T-cell (primary cell): ENCODE measurements at places on chromosomes 12 and 14. TPM values are rescaled to one million over a fixed set of nuclear protein-coding genes. Genes with fewer than 3 reads are reported as not detected.

The VASH1 gene
- 14.9 TPM for total RNA-seq

The LTBR gene
- 0.88 TPM for total RNA-seq

The TEX52 gene
- total RNA-seq = not detected

The RDH16 gene
- 0.98 TPM for total RNA-seq

The CCDC88C gene
- 367 TPM for total RNA-seq

The LRRC9 gene
- total RNA-seq = not detected

The GCN1 gene
- 160 TPM for total RNA-seq

DNA sequence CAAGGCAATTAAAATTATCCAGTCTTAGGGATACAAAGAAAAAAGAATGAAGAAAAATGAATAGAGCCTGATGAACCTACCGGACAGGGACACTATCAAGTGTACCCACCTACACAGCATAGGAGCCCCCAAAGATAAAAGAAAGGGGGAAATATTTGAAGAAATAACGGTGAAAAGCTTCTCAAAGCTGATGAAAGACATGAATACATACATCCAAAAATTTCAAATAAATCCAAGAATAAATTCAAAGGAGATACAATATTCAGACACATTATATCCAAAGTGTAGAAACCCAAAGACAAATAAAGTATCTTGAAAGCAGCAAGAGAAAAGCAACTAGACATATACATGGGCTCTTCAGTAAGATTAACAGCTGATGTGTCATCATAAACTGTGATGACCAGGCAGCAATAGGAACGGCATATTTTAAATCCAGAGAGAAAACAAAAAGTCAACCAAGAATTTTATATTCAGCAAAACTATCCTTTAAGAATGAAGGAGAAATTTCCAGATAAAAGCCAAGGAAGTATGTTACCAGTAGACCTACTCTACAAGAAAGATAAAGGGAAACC lies 56.0 kb downstream of the CDK17 start:
- H3K36me3 ChIP-seq = no peaks in the 10 kb centered on the region
- no peak overlapping the region for H3K4me3 ChIP-seq
- no peak for DNase-seq

GRCh38 chr14:91851563-91851962 lies 15.8 kb downstream of the TC2N start:
- no peak for DNase-seq
- H3K27ac ChIP-seq = no peak overlapping the region
- H3K27me3 ChIP-seq = no peaks in the 10 kb centered on the region
- H3K36me3 ChIP-seq = peaks cover 75% of the 10 kb centered on the region

- no peaks in the 10 kb centered on the region for H3K36me3 ChIP-seq
- no peaks in the 10 kb centered on the region for H3K27me3 ChIP-seq
- no peak overlapping the region for H3K4me3 ChIP-seq
- no peak for DNase-seq
- peaks cover 19% of the 10 kb centered on the region for H3K4me1 ChIP-seq
Observed at GRCh38 chr12:4156317-4156716, 117.2 kb upstream of the CCND2 start.

DNA sequence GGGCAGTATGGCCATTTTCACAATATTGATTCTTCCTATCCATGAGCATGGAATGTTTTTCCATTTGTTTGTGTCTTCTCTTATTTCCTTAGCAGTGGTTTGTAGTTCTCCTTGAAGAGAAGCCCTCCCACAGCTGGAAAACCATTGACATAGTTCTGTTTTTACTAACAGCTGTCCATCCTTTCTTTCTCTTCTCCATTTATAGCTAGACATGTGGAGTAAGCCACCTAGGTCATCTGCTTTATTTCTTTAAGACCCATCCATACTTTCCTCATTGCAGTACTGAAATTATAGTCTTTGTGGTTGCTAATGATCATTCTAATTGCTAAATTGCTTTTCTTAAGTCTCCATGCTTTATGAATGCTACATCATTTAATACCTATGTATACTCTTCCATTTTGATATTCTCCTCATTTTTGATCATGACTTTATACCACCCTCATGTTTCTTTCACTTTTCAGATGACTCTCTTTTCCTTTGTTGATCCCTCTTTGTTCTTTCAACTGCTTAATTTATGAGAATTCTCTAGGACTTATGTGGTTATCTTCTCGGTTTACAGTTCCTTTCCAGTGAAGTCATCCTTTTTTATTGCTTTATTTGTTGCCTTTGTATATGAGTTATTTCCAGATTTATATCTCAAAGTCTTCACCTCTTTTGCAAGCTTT lies 114.2 kb downstream of the PCNX1 start:
- H3K27ac ChIP-seq = no peak overlapping the region
- no peak for DNase-seq
- H3K27me3 ChIP-seq = no peaks in the 10 kb centered on the region
- peaks cover 29% of the 10 kb centered on the region for H3K36me3 ChIP-seq

DNA sequence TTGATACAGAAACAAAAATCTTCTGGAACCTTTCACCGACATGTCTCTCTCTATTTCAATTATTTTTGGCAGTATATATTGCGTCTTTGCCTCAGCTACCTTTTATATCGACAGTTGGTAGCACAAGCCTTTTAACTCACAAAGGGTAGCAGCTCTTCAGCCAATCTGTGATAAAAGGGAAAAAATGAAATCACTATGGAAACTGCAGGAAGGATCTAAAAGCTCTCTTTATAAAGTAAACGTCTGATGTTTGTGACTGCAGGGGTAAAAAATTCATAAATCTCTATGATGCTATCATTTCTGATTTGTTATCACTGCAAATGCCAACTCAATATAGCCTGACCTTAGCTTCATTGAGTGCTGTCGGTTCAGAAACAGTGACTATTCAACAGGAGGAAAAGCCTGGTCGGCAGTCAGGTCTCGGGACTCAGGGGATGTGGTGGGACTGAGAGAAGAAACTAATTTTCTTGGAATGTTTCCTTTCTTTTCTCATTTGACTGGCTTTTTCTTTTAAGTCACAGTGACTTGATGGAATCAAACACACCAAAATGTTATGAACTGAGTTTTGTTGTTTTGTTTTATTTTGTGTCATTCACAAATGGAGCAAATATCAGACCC lies 5.9 kb upstream of the RMST start:
- no peaks in the 10 kb centered on the region for H3K36me3 ChIP-seq
- H3K27ac ChIP-seq = no peak overlapping the region
- H3K4me1 ChIP-seq = no peaks in the 10 kb centered on the region
- H3K4me3 ChIP-seq = no peak overlapping the region
- no peak for DNase-seq

DNA sequence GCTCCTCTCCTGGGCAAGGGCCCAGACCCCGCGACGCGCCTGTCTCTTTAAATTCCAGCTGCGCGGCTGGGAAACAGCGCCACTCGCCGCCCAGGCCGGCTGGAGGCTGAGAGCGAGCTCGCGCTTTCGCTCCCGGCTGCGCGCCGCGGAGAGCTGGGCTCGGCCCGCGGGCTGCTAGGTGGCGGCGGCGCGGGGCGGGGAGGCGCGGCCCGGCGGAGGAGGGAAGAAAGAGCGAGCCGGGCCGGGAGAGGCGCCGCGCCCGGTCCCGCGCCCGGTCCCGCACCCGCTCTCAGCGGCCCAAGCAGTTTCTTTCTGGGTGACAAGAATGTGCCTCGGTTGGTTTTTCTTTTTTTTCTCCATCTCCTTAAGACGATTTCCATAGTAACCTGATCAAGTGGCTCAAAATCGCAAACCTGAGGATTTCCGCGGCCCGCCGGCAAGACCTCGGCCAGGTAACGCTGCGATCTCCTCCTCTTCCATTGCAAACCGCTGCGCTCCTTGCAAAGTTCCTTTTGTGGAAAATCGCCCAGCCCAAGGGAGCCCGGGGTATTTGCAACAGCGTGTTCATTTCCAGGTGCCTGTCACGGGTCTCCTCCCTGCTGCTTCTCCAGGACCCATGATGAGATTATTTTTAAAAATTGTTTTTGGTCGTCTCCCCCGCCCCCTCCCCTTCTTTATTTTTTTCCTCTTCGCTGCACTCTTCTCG lies 259.5 kb upstream of the E2F7 start:
- no peak overlapping the region for H3K27ac ChIP-seq
- DNase-seq = no peak

DNA sequence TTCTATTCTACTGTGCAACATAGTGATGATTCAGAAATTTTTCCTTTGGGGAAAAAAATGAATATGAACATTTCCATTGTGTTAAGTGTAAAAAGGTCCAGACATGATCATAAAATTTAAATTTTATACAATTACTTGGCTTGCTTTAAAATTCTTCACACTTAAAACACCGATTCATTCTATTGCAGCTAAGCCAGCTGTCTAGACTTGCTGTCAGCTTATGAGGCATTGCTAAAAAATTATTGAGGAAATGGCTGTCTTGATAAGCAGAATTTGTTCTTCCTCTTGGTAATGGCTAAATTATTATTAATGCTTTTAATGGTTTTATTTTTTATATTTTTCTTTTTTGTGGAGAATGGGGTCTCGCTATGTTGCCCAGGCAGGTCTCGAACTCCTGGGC lies 1.8 kb downstream of the LYSET start:
- H3K36me3 ChIP-seq = no peaks in the 10 kb centered on the region
- no peak overlapping the region for H3K4me3 ChIP-seq
- no peaks in the 10 kb centered on the region for H3K27me3 ChIP-seq
- H3K4me1 ChIP-seq = peaks cover 24% of the 10 kb centered on the region
- DNase-seq = no peak

DNA sequence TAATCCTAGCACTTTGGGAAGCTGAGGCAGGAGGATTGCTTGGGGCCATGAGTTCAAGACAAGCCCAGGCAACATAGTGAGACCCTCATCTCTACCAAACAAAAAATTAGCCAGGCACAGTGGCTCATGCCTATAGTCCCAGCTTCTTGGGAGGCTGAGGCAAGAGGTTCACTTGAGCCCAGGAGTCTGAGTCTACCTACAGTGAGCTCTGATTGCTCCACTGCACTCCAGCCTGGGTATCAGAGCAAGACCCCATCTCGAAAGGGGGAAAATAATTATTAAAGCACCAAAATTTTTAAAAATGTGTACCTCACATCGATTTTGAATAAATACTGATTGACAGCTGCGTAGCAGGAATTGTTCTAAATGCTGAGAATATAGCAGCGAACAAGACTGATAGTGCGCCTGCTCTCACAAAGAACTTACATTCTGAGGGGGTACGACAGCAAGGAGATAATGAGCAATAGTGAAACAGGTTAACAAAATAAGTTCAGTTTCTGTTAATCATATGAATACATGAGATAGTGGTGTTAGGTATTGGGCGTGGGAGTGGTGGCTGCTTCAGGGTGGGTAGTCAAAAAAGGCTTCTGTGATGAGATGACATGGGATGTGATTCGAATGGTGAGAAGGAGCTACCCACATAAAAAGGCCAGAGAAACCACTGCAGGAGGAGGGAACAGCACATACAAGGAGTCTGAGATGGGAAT lies 19.6 kb downstream of the HCFC2 start:
- no peak overlapping the region for H3K4me3 ChIP-seq
- peaks cover 9% of the 10 kb centered on the region for H3K36me3 ChIP-seq
- no peak overlapping the region for H3K27ac ChIP-seq

- no peaks in the 10 kb centered on the region for H3K27me3 ChIP-seq
- no peaks in the 10 kb centered on the region for H3K36me3 ChIP-seq
- no peak for DNase-seq
- no peaks in the 10 kb centered on the region for H3K4me1 ChIP-seq
- no peak overlapping the region for H3K4me3 ChIP-seq
- no peak overlapping the region for H3K27ac ChIP-seq
Observed at GRCh38 chr12:2653461-2653965, 141.3 kb upstream of the FKBP4 start.

GRCh38 chr14:95436354-95436753 lies 80.1 kb downstream of the SYNE3 start:
- no peak overlapping the region for H3K4me3 ChIP-seq
- no peak overlapping the region for H3K27ac ChIP-seq
- no peak for DNase-seq

GRCh38 chr14:102159841-102160240 lies 20.1 kb downstream of the WDR20 start:
- peaks cover 12% of the 10 kb centered on the region for H3K36me3 ChIP-seq
- no peak for DNase-seq
- H3K4me1 ChIP-seq = no peaks in the 10 kb centered on the region
- no peaks in the 10 kb centered on the region for H3K27me3 ChIP-seq

DNA sequence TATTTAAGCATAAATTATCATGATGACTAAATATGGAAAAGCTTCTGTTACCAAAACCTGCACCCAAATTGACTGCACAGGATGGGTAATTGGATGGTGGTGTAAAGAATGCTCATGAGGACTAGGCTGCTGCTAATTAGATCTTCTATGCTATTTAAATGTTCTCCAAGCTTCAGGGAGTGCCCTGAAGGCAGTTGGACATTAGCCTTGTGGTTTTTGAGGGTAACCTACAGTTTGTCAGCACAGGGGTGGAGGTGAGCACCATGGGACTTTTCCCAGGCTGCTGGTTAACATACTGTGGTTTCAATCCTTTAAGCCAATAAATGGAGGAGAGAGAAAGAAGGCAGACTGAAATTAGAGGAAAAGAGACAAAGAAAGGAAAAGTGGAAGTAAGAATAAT lies 145.0 kb downstream of the WIF1 start:
- DNase-seq = no peak
- H3K36me3 ChIP-seq = no peaks in the 10 kb centered on the region
- H3K4me1 ChIP-seq = no peaks in the 10 kb centered on the region
- H3K27ac ChIP-seq = no peak overlapping the region
- H3K27me3 ChIP-seq = no peaks in the 10 kb centered on the region

DNA sequence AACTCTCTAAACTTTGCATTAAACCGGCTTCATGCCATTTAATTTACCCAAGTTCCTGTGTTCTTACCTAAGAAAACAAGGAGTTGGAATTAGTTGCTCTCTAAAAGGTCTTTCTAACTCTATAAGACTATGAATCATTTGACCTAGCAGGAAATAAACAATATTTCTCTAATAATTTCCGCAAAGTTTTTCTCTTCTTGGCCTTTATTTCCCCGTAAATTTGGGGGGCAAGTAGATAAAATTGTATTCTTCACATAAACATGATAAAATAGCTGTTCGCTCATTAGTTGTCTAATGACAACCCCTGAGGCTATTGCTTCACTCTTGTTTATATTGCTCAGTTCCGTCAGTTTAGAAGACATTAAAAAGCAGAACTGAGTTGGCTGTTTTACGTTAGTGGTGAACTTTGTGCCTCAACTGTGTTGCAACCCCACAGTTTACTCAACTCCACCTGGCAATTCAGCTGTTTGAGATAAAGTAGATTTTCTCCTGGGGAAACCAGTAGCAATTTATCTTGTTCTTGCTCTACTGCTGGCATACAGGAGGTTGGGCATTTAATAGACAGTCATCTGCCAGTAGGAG lies 74.7 kb downstream of the BTG1 start:
- no peaks in the 10 kb centered on the region for H3K27me3 ChIP-seq
- H3K4me3 ChIP-seq = no peak overlapping the region
- H3K36me3 ChIP-seq = no peaks in the 10 kb centered on the region
- DNase-seq = no peak
- H3K27ac ChIP-seq = no peak overlapping the region

DNA sequence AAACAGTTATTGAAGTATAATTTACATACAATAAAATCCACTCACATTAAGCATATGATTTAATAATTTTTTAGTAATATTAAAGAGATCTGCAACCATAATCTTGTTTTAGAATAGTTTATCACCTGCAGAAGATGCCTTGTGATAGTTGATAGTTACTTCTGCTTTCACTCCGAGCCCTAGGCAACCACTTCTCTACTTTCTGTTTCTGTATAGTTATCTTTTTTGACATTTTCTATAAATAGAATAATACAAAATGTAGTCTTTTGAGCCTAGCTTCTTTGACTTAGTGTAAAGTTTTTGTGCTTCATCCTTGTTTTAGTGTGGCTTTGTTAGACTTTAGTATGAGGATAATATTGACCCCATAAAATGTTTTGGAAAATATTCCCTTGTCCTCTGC lies 111.0 kb downstream of the MNAT1 start:
- no peaks in the 10 kb centered on the region for H3K4me1 ChIP-seq
- no peak overlapping the region for H3K27ac ChIP-seq
- no peaks in the 10 kb centered on the region for H3K27me3 ChIP-seq
- no peaks in the 10 kb centered on the region for H3K36me3 ChIP-seq
- H3K4me3 ChIP-seq = no peak overlapping the region
- no peak for DNase-seq
